Activated effector memory CD4-positive, alpha-beta T cell treated with anti-CD3 and anti-CD28 coated beads, Interleukin-2, amount 50 U/mL, for 16 hours (primary cell): ENCODE measurements at places on chromosomes 1 and 21.

DNA sequence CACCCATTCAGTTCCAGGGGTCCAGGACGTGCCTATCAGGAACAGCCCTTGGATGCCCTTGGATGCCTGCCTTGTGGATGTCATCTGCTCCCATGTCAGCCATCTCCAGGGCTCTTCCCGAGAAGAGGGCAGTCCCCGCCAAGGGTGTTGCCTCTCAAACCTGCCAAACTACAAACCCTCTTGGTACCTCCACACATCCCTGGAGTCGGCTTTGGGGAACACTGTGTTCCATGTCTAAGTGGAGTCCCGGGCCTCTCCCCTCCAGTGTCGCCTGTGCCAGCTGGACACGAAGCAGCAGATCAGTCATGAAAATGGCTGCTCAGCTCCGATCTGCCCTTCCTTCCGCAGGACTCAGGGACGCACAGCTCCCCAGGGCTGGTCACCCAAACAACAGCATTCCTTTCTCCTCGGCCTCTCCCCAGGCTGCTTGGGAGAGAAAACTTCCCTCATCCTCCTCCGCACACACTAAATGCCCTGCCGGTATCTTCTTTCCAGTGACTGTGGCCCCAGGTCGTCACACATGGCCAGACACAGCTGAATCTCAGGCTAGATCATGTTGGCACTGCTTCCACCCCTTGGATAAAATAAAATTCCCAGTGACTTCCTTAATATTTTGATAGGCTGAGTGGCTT lies 53.4 kb downstream of the GALNT2 start:
- DNase-seq: no peak

GRCh38 chr1:203113308-203113707 lies 14.2 kb upstream of the ADORA1 start:
- no peak for DNase-seq

- DNase-seq: no peak
These were observed 11.8 kb downstream of the HTR6 start for GRCh38 chr1:19676438-19676922.

DNA sequence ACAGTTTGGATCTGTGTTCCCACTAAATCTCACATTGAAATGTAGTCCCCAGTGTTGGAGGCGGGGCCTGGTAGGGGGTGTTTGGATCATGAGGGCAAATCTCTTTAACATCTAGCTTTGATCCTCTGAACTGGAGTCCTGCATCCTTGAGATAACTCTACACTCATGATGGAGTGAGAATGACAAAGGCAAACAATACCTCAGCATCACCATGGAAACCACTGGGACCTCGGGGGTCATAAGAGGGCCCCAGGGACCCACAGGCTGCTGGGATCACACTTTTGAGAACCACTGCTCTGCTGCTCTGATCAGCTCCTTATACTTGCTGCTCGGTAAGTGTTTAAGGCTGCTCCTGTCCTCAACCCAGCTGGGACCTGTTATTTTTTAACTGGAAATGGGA lies 13.4 kb upstream of the OBSCN start:
- DNase-seq: no peak

- no peak for DNase-seq
These were observed 71.0 kb downstream of the HIVEP3 start for GRCh38 chr1:41847733-41848132.

- no peak for DNase-seq
These were observed 53.5 kb upstream of the CTTNBP2NL start for GRCh38 chr1:112342558-112342957.

DNA sequence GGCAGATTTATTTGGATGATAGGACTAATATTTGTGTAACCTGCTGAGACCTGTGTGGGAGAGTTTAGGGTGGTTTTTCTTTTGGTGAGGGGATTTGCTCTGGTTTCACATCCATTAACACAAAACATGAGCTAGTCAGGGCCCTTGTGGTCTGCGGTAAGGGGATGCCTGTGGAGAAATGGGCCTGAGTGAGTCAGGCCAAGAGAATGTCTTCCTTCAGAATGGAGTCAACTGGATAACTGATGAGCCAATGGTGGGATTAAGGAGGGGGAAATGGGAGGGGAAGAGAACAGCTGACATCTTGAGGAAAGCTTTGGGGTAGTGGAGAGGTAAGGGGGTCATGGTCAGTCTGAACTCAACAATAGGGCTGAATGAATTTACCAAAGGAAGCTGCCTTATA lies 13.9 kb downstream of the WNT2B start:
- no peak for DNase-seq

DNA sequence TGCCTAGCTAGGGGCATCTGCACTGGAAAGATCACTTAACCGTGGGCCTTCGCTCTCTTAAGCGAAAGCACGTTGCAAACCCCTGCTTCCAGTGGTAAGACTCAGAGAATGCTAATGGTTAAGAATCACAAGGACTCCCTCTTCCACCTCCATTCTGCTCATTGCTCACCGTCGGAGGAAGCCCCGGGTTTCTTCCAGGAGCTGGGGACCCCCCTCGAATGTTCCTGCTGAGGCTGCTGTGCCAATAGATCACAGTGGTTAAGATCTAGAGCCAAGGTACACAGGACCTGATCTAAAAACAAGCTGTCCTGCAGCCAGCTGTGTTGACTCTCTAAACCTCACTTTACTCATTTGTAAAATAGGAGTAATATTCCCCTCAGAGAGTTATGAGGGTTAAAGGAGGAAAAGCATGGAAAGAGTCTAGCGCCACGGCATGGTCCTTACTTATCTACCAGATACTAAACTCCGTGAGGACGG lies 765 bp downstream of the VAMP3 start:
- DNase-seq: no peak

DNA sequence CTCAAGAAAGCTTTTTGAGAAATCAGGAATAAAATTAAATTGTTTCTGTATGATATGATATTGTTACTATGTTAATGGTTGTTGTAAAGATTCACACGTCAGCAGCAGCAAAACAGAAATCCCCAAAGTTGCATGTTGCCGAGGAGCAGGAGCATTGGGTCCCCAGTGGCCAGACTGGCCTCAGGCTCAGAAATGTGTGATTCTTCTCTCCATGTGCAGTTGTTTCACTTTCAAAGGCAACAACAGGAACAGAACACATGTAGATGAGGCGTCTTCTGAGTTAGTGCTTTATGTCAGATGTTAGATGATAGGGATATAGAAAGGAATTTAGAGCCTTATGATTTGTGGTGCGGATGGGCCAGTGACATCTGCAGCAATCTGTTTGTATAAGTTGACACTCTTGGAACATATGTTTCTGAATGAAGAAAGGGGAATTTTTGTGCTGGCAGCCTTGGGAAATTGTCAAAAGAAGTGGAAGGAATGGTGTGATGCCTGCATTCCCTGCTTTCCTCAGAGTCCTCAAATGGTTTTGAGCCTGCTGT lies 2.1 kb upstream of the TTLL7 start:
- DNase-seq: no peak

GRCh38 chr1:39508857-39509305 lies 17.4 kb downstream of the BMP8A start:
- DNase-seq: no peak

DNA sequence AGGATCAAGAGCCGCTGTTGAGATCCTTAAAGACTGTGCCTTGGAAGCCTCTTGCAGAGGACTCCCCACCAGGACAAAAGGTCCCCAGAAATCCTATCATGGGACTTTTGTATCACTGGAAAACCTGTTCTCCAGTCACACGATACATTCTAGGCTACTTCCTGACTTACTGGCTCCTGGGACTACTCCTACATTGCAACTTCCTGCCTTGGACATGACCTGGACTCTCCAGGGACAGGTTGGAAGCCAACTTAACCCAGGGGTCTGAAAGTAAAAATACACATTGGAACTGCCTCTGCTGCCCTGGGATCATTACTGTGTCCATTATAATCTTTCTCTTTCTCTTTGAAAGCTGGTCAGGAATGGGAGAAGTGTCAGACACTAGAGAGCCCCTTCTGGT lies 9.9 kb downstream of the PIGV start:
- no peak for DNase-seq

GRCh38 chr1:56548571-56548970 lies 30.8 kb downstream of the PLPP3 start:
- DNase-seq: no peak

DNA sequence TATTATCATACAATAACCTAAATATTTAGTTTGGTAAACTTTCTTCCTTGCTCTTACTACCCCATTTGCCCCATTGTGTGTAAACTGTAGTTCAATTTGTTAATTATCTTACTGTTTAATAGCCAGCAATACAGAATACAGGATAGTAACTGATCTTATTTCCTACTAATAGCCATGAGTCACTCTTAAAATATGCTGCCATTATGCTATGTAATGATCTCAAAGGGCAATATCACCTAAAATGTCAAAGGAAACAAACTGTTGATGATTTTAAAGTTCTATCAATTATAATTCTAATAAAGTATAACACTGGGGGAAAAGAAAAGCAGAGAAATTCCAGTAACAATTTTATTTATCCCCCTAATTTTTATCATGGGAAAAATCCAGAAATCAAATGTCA lies 4.3 kb downstream of the SLC30A1 start:
- DNase-seq: no peak

DNA sequence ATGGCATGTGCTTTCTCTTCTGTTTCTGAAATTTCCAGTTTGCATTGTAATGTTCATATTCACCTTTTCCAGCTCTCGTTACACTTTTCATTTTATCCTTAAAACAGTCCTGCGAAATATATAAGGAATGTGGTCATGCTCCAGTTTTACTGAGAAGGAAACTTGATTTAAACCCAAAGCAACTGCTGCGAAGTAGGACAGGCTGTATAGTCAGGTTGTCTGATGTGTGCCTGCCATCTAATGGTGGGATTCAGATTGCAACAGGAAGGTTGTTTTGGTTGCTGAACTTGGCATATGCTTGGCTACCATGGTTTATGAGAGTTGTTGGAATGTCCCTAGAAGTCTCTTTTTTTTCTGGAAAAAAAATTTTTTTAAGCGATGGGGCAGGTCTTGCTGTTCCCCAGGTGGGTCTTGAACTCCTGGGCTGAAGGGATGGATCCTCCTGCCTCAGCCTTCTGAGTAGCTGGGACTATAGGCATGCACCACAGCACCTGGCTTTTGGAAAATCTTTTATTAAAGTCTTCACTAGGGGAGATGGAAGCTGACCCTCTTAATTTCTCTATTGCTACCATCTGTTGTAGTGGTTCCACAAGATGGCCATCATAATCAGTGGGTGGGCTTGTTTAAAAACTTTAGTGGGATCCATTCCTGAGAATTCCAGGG lies 86.9 kb downstream of the UCK2 start:
- DNase-seq: peak; percentile 78

DNA sequence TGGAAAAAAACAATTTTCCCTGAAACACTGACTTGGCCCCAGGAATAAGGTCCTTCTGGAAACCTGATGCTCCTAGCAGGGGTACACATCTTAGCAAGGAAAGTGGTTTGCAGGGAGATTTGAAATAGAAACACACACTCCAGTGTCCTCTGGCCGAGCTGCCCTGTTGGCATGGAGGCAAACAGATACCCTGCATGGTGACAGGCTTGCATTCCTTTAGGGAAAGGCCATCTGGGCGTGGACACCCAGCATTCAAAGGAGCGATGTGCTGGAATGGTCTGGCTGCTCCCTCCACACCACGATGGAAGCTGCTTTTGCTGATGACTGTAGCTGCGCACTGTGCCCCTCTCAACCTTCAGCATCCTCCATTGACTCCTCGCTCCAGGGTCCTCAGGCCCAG lies 41.5 kb upstream of the BCAR3 start:
- DNase-seq: no peak

DNA sequence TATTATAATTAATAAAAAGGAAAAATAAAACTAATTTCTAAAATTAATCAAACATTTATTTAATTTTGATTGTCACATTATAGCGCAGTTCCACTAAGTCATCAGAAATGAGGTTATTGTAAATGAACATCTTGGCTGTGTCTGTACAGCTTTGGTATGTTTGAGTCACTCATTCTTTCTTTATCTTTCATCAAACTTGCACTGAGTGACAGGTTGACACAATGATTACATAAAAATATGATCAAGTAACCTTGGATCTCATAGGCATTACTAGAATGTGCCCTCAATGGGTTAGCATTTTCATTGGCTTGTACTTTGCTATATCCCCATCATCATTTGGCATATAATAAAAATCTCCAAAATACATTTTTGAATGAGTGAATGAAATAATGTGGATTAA lies 1353.2 kb upstream of the ADGRL2 start:
- no peak for DNase-seq

DNA sequence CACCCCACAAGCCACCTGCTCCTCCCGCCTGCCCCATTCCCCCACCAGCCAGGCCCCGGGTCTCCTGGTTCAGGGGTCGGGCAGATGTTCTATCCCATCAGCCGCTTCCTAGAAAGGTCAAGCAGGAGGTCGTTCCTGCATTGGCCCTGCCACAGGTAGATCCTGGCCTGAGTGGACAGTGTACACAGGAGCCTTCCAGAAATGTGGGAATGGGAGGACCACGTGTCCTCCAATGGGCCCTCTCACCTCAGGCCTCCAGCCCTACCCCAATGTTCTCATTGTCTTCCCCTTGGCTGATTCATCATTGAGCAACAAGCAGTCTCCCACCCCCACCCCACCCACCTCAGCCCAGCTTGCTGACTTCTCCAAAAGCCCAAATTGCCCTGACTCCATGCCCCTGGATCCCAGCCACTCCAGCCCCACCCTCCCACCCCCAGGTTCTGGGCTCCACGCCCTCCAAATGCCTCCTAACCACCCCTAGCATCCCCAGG lies 2.1 kb downstream of the S100A16 start:
- no peak for DNase-seq

- DNase-seq: no peak
These were observed 146.2 kb downstream of the TNR start for GRCh38 chr1:175597205-175597604.

- DNase-seq: no peak
These were observed 46.5 kb downstream of the PRDM16 start for GRCh38 chr1:3115275-3116149.

- no peak for DNase-seq
These were observed 205.4 kb downstream of the SMYD3 start for GRCh38 chr1:246301553-246302250.

DNA sequence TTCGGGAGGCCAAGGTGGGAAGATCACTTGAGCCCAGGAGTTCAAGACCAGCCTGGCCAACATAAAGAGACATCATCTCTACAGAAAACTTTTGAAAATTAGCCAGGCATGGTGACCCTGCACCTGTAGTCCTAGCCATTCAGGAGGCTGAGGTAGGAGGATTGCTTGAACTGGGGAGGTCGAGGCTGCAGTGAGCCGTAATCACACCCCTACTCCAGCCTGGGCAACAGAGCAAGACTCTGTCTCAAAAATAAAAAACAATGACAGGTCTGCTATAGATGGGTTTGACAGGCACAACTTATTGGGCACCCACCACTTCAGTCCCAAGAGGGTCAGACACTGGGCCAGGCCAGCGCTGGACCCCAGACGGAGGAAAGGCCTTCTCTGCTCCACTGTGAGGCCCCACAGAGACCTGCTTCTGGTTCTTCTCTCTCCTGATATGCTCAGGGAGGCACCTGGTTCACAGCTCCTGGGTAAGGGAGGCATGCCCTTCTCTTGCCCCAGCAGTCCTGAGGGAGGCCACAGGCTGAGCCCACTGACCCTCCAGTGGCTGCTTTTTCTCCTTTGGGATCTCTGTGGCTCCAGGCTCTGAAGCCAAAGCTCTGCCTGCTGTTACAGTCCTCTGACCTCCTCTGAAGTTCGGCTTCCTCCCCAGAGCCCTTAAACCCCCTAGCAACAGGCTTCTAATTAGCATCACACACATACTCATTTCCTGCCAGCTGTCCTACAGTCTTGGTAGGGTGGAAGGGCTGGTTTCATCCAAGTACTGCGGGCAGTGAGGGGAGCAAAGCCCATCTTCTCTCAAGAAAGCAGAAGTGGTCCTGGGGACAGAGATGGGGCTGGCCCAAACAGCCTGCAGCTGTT lies 14.4 kb downstream of the S100A16 start:
- no peak for DNase-seq
